ENCODE measurements at places on chromosomes 11 and 22.

DNA sequence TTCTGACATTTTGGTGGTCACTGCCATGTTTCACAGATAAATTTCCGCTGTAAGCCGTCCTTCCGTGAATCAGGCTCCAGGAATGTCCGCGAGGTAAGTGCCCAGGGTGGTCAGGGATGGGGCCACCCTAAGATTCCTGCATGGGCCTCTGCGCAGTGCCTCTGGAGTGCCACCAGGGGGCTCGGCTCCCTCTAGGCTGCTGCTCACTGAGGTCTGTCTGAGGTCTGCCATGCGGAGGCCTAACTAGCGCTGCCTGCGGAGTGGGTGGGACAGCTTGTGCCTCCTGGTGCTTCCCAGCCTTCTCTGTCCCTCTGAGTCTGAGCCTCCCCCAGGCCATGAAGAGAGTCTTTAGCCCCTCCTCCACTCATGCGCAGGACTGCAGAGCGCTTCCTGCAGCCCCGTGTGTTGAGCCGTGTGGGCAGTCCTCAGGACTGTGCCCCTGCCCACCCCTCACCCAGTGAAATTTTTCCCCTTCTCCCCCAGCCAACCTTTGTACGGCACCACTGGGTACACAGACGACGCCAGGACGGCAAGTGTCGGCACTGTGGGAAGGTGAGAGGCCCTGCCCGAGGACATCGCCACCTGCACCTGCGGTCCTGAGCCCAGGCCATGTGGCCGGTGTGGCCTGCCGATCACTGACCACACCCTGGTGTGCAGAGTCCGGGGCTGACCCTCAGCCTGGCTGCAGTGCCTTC, 11.9 kb upstream of the MDK start:
- DNase-seq: peak; percentile 35

GRCh38 chr11:119108146-119108856, 1.2 kb downstream of the C2CD2L start:
- no peak for DNase-seq

DNA sequence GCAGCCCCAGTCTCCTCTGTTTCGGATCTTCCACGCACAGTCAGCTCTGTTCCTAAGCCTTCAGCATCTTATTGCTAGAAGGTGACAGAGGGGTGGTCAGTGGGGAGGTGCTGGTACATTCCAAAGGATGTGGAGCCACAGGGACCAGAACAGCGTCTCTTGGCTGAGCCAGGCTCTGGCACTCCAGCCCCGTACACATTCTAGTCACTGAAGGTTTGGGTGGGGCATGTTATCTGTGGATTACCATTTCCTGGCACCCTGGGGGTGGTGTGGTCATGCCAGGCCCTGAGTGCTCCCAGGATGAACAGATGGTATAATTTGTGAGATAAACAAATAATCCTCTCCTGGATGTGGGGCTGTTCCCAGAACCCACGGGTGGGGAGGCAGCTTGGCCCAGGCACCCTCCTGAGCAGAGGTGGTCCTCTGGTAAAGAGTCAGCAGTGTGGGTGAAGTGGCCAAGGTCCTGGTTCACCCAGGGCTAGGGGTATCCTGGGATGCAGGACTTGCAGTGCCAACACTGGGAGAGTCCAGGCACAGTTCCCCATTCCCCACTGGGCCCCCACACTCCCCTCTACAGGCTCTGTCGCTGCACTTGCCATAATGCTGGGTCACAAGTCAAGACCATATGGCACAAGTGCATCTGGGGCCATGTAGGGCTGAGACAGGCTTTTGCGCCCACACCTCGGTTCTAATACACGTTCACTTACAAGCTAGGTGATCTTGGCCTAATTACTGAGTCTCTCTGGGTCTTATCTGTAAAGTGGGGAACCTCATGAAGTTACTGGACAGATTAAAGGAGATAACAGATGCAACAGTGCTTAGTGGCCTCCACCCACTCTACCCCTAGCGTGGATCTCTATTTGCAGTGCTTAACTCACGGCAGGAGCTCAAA, 33.0 kb downstream of the DKK3 start:
- no peak for DNase-seq

DNA sequence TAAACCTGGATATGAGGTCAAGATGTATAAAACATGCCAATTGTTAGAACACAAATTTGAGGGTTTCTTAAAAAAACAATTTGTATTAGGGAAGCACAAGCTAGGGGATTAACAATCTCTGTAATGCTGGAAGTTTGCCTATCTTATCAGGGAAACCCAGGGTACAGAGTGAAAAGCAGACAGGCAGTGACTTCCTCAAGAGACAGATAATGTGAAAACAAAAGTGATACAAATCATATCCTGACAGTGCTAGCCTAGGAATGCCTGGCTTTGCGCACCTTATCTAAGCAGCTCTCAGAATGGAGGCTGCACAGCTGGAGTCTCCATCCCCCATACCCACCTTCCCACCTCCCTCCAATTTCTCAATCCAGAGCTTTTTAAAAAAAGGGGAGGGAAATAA, 22.5 kb upstream of the RBX1 start:
- DNase-seq: no peak

DNA sequence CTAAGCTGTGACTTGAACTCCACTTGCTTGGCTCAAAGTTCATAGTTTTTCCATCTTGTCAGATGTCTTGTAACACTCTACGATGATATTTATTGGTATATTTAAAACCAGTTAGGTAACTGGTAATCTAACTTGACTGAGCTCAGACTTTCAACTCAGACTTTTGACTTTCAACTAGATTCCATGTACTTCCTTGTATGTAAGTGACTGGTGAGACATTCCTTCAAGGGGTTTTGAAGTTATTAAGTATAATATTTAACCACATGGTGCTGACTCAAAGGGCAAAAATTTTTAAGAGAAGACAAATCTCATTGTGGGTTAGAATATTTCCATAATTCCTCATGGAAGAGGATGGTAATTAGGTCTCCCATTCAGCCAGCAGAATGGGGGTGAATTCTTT, 631.3 kb upstream of the ANO5 start:
- no peak for DNase-seq

DNA sequence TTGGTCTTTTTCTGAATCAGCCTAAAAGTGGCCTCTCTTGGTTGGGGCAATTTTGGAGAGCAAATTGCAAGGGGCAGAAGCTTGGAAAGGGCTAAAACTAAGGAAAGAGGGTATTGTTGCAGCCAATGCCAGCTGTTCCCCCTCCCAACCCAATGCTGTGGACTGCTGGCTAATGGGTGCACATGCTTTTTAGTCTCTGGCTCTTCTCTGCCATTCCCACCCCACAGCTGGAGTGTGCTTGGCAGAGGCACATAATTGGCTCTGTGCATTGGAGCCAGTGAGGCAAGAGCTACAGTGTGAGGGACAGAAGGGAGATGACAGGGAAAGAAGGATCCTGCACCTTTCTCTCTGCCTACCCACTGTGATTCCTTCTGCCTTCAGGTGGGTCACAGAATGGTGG, 140.0 kb downstream of the NECTIN1 start:
- no peak for DNase-seq

- no peak for DNase-seq
Observed at GRCh38 chr22:40746428-40747220, 67.3 kb downstream of the MCHR1 start.

DNA sequence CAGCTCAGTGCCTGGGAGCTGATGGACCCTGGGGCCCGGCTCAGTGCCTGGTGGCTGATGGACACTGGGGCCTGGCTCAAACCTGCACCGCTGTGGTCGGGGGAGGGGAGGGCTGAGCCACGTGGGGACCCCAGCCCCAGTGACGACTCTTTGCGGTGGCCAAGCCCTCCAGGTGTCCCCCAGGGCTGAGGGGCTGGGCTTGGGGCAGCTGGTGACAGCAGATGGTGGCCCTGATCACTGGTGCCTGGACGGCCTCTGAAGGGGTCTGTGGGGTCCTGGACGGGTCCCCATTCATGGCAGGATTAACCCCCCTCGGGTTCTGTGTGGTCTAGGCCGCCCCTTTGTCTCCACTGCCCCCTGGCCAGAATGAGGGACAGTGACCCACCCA, 3.4 kb upstream of the MUC5B start:
- DNase-seq: no peak

GRCh38 chr11:69775163-69775755, at the start of gene FGF4:
FGF4 (minus strand) TSS chr11:69775341; CDS start chr11:69775084, 257 bp downstream.
- no peak for DNase-seq

- no peak for DNase-seq
Observed at GRCh38 chr11:87290304-87290922, 252.7 kb downstream of the TMEM135 start.

DNA sequence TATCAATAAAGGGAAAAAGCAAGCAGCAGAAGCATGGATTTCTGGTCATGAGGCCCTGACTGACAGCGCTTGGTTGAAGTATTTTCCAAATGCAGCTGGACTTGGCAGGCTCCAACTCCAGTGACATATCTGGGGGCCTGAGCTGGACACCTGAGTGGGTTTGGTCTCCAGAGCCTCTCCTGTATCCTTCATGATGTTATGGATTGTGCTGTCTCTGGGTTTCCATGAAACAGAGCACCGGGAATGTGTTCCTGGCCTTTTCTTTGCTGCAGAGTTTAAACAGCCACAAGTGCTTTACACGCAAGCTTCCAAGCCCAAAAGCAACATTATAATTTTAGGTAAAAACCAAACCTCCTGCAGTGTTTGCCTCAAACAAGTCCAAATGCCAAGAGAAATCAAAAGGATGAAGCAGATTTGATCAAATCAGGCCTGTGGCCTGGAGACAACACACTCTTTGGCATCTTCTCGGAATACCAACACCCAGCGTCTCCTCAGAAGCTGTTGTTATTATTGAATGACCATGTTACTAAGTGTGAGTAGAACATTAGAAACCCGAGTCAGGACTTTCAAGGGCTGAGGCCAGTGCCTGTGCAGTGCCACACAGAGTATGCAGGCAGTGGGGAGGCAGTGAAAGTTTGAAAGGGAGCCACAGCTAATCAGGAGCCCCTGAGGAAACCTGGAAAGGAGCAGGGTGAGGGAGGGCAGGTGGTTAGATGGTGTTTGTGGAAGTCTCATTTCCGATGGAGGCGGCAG, 42.0 kb downstream of the ME3 start:
- DNase-seq: no peak

DNA sequence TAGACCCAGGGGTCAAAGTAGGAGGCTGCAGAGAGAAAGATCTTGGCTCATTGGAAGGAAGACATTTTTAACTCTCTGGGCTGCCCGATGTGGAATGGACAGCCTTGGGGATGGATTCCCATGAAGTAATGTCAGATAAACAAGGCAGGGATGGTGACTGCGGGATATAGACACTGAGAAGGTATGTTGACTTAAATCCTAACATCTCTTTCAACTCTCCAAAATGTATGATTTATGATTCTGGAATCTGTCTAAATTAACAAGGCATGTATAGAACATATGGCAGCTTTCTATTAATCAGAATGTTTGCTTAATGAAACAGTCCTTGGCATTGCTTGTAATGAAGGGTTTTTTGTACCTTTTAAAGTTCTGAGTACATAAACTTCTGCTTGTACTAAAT, 56.1 kb upstream of the VSTM5 start:
- no peak for DNase-seq

DNA sequence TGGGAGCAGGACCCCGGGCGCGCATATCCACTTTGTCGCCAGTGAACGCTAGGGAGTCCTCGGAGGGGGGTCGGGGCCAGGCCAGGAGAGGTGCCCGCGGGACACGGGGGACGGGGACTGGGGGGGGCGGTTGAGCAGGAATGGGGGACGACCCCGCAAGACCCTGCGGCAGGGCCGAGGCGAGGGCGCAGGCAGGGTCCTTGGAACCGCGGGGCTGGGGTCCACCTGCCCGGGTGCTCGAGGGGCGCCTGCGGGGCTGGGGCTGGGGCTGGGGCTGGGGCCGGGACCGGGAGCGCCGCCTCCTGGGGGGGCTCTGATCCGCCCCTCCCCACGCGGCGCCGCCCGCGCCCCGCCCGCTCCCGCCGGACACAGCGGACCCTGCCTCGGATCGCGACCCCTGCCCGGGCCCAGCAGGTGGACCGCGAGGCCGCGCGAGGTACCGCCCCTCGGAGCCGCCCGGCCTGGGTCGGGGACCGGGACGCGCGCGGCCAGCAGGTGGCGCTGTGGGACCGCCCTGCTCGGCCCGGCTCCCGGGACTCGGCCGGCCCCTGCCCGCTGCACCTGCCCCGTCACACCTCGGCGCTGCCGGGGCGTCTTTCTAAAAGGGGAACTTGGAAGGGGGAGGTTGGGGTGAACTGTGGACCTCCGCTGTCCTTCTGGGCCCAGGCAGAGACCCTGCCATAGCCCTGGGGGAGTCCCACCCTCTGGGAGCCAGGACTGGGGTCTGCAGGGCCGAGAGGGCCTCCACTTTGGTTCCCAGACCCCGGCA, 11.0 kb downstream of the CRELD2 start:
- DNase-seq: peak; percentile 60

GRCh38 chr11:45102361-45102809, 44.1 kb upstream of the PRDM11 start:
- DNase-seq: no peak

DNA sequence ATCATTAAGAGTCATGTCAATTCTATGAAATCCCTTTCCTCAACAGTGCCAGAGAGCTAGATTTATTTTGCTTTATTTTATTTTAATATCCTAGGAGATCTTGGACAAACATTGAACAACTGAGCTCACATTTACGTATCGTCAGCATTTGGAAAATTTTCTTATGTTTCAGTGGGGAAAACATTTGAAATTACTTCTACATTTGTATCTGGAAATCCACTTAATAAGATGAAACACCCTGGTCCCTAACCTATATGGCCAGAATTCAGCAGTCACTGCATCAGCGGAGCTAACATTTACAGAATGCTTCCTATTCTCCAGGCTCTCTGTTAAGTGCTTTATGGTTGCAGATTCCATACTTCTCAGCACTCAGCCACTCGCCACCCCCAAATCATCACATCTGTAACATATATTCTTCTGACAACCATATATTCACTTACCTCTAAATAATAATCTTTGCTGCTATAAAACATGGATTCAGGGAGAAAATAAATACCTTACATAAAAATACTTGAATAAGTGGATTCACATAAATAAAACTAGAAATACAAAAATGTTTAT, 773.9 kb downstream of the JRKL start:
- DNase-seq: no peak

DNA sequence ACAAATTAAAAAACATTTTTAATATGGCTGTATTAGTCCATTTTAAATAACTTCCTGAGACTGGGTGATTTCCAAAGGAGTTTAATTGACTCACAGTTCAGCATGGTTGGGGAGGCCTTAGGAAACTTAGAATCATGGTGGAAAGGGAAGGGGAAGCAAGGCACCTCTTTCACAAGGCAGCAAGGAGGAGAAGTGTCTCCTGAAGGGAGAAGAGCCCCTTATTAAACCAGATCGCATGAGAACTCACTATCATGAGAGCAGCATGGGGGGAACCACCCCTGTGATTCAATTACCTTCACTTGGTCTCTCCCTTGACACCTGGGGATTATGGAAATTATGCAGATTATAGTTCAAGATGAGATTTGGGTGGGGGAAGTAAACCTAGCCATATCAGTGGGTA, 488.6 kb downstream of the ETS1 start:
- DNase-seq: no peak

DNA sequence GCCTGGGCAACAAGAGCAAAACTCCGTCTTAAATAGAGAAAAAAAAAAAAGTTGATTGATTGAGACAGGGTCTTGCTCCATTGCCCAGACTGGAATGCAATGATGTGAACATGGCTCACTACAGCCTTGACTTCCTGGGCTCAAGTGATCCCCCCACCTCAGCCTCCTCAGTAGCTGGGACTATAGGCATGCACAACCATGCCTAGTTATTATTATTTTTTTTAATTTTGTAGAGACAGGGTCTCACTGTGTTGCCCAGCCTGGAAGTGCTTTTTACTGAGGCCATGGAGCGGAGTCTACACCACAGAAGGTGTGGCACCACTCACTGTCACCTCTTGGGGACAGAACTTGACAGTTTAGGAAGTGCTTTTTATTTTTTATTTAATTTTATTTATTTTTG, 17.8 kb downstream of the TRIOBP start:
- no peak for DNase-seq
